ENCODE measurements at places on chromosomes 13 and 19.
A peak's percentile ranks its signal among the peaks of the same experiment; 100 is the strongest.

DNA sequence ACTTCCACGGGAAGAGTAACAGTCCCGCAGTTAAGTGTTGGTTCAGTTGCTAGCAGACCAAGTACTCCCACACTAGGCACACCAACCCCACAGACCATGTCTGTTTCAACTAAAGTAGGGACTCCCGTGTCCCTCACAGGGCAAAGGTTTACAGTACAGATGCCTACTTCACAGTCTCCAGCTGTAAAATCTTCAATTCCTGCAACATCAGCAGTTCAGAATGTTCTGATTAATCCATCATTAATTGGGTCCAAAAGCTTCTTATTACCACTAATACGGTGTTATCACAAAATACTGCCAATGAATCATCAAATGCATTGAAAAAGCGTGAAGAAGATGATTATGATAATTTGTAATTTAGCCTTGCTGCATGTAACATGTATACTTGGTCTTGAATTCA lies 95.8 kb downstream of the URI1 start:
- DNase-seq, result no peak

GRCh38 chr13:51797664-51798488 lies 6.1 kb downstream of the DHRS12 start:
- peak; percentile 76 for DNase-seq

GRCh38 chr19:44723299-44723951 lies 24.5 kb downstream of the CEACAM16 start:
- DNase-seq, result no peak

GRCh38 chr13:27808851-27809550 lies 16.7 kb downstream of the GSX1 start:
- DNase-seq, result no peak

DNA sequence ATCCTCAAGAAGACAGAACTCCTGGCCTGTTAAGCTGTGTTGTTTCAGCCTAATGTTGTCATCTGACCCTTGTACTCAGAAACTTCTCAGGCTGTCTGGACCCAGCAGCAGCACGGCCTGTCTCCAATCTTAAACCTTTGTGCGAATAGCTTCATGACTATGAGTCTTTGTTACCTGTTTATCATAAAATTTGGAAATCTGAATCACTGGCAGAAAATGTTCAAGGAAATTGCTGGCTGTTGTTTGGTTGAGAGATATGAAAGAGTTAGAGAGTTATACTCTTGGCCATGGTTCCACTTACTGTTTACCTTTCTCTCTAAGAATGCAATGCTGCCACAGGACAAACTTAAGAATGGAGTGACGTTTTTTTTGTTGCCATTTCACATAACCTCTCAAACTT lies 59.6 kb downstream of the EFNB2 start:
- DNase-seq, result no peak

DNA sequence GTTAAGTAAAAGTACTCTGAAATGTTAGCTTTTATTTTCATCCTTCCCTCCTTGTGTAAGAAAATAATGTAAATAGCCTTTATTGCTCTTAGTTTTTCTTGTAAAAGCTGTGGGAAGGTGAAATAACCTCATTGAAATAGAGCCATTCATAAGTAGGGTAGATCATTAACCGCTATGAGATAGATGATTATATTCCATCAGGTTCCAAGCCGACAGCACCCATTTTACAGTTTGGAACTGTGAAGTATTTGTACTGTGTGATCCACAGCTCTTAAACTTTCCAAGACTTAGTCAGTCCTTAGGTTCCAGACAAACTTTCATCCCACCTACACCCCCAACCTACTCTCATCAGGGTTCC lies 216.5 kb downstream of the TSHZ3 start:
- DNase-seq, result no peak

GRCh38 chr13:36712770-36713169 lies 39.0 kb downstream of the SERTM1 start:
- no peak for DNase-seq

GRCh38 chr13:94658926-94659597 lies 53.3 kb downstream of the SOX21 start:
- no peak for DNase-seq

DNA sequence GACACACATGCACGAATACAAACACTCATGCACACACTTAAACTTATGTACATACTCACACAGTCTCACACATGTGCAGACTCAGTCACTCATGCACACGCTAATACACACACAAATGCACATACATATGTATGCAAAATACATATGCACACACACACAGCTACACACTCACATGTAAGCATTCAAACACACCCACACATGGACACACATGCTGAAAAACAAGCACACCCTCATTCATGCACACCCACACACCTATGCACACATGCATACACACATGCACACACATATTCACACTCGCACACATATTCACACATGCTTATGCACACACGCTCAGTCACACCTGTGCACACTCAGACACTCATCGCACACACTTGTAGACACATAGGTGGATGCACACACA lies 9.3 kb downstream of the MUC16 start:
- no peak for DNase-seq

DNA sequence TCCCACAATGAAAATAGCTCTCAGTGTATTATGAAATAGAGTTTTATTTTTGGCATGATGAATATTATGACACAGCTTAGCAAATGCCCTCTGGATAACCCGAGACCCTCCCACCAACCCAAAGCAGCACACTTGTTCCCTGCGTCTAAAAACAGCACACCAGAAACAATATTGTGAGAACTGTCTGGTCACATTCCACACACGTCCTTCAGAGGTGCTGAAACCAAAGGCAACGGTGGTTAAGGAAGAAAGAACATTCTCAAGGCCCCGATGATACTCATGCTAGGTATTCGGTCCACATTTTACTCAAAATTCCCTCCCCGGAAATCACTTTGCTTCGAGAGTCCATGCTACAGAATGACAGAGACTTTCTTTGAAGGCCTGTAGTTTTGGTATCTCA lies 156.7 kb downstream of the SLC7A1 start:
- no peak for DNase-seq

DNA sequence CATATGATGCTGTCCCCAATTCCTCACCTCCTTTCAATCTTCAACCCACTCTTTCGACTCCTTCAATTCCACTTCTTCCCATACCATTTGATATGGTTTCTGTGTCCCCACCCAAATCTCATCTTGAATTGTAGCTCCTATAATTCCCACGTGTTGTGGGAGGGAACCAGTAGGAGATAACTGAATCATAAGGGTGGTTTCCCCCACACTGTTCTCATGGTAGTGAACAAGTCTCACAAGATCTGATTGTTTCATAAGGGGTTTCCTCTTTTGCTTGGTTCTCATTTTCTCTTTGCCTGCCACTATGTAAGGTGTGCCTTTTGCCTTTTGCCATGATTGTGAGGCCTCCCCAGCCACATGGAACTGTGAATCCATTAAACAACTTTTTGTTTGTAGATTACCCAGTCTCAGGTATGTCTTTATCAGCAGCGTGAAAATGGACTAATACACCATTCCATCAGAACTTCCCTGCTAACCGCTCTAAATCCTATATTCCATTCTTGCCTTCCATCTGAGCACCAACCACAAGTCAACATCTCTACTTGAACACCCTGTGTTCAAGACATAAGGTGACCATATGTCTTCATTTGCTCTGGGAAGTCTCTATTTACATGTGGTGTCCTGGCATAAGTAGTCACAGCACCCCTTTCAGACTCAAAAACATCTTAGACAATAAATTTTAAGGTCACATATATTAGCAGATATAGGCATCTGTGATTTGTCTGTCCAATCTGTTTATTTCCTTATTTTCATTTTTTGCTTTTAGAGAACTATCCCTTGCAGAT lies 122.9 kb downstream of the TSHZ3 start:
- DNase-seq, result no peak

GRCh38 chr13:75647126-75647784 lies 11.1 kb downstream of the LMO7 start:
- DNase-seq, result no peak

DNA sequence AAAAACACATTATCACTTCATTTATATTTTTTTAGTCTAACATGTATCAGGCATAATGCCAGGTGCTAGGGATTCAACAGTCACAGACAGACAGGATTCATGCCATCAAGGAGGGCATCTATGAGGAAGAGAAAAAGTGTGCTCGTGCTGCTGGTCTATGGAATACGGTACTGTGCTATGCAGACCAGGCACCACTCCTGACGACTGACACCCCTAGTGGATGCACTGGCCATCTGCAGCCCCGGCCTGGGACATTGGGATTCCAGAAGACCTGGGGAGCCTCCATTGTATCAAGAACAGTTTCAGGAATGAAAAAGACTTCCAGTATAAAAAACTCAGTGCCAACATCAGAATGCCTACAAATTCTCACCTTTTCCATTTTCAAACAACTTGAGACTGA lies 94.0 kb downstream of the KLF12 start:
- no peak for DNase-seq

DNA sequence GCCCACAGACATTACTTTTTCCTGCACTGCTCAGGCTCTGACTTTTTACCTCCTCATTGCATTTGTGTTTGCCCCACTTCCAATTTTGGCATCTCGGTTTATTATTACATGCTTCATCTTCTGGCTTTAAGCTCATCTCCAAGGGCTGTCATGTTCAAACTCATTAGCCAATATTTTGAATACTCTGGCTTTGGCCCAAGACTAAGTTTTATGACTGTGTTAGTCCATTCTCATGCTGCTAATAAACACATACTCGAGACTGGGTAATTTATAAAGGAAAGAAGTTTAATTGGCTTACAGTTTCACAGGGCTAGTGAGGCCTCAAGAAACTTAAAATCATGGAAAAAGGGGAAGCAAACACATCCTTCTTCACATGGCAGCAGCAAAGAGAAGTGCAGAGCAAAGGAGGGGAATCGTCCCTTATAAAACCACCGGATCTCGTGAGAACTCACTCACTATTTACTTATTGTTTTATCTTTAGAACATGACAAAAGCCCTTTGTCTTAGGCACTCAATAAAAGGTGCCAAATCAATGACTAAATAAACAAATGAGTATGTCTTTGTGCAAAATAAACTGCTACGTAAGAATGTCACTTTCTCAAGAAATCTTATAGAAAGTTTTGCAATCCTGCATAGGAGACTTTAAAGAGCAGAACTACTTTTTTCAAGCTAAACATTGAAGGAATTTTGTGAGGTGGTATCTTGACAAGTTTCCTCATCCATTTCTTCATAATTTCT lies 233.4 kb upstream of the SPRY2 start:
- DNase-seq, result no peak

GRCh38 chr13:19818223-19818842 lies 35.6 kb upstream of the PSPC1 start:
- DNase-seq, result no peak

DNA sequence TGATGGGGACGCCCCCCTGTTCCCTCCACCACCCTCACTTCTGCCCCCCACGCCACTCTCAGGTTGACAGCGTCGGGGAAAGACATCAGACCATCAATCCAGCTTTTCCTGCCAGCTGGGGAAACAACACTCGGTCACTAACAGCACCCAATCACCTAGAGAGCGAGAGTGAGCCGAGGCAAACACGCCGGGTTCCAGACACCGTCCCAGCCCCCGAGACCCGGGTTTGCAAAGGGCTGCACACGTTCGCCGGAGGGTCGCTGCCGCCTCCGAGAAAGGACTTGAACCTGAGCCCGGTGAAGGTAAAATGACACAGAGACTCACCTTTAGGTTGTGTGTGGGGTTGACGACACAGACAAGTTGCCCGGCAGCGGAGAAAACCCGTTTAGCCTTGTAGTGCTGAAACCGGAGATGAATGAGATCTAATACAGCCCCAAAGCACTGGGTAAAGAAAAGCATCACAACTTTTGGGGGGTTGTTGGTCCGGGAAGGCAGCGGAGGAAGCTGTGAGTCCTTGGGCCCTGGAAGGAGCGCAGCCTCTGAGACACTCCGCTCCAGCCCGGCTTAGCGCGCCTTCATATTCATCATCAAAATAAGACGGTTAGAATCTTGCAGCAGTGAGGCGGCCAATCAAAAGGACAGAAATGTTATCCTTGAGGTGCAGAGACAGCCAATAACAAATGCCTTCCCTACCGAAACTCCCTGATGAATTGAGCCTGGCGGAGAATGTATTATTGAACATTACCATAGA lies at the start of gene SIAH3:
SIAH3 (minus strand) TSS at position 583 of the 751 bp plus-strand sequence; CDS start at position 459, 124 bp downstream.
- no peak for DNase-seq

DNA sequence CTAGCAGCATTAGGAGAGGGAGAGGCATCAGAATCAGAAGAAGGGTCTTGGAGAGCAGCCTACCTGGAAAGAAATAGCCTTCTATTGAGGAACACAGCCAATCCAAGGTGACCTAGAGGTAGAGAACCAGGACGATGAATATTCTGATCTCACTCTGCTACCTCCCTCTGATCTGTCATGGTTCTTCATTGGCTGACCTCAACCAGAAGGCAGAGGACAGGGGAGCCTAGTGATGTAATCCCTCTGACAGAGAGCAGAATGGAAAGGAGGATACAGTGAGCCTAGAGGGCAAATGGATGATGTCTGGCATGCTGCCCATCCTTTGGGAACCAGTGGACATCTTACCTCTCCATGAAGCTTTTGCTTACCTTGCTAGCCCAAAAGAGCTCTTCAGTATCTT lies 3.6 kb downstream of the ZNF507 start:
- DNase-seq, result no peak

- DNase-seq, result no peak
Observed at GRCh38 chr13:28607187-28607955, 51.6 kb upstream of the POMP start.

- no peak for DNase-seq
Observed at GRCh38 chr13:97403893-97404750, 29.8 kb upstream of the RAP2A start.

DNA sequence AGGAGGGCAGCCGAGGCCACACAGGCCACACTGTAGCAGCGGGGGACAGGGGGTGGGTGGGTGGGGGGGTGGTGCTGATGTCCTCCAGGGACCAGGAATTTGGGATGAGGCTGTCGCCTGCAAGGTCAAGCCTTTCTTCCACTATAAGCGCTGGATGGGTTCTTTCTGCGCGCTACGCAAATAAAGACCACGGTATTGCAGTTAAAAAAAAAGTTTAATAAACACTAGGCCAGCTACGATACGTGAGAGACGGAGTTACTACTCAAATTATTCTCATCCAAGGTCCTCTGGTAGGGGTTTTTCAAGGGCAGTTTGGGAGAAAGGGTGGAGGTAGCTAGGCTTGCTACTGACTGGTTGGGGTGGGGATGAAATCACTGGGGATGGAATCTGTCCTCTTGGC lies 508 bp upstream of the ZNF44 start:
- no peak for DNase-seq

DNA sequence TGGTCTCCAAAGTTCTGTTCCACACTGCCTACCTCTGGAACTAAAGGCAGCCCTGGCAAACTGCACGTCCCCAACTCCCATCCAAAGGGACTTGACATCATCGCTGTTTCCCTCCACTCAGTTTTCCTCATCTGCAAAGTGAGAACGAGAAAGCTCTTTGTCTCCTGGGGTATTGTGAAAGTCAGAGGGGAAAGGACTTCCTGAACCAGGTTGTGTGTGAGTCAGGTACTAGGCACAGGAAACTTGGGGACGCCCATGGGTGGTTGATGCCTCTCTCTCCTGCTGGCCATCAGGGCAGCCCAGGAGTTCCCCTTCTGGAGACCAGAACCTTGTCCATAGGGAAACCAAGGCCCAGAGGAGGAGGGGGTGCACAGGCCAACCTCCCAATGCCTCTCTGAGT lies 4.7 kb downstream of the CRLF1 start:
- no peak for DNase-seq

- peak; percentile 92 for DNase-seq
Observed at GRCh38 chr19:13036366-13036976, 41.2 kb downstream of the NFIX start.
